ENCODE measurements at places on chromosomes 5 and 9.
A peak's percentile ranks its signal among the peaks of the same experiment; 100 is the strongest.

GRCh38 chr5:17412760-17413671 is 85.0 kb upstream of the TAF11L2 start:
- DNase-seq = no peak

- peak; percentile 12 for DNase-seq
These were observed 35.4 kb downstream of the UBE2R2 start for GRCh38 chr9:33852216-33852826.

DNA sequence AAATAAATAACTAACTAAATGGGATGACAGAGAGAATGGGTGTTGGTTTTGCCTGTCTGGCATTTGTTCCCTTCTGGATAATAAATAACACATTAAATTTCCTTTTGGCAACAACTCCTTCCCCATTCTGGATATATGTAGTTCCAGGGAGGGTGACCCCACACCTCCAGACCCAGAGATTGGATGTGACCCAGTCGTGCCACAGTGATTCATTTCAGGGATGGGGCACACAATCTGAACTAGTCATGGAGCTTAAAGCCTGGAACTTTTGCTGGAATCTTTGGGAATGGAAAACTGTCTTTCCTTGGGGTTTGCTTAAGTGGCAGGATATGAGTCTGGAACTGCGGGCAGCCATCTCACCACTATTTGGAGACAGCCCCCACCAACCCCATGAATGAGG is 11.3 kb downstream of the KLF9 start:
- no peak for DNase-seq

DNA sequence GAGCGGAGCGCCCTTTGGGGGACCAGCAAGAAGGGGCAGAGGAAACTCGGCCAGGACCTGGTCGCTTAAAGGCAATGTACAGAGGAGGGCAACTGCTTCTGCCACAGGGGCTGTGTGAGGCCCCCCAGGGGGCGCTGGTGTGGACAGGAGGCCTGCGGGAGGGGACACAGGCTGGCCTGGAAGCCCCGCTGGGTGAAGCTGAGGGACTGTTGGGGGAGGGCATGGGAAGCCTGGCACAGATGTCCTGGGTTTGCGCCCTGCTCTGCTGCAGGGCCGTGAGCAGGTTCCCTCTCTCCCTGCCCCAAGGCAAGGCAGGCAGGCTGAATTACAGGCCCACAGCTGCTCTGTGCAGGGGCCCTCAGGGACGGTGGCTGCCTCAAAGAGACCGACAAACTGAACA is 5.4 kb downstream of the MED22 start:
- no peak for DNase-seq

GRCh38 chr5:149486726-149487635 is 64.3 kb downstream of the CSNK1A1 start:
- no peak for DNase-seq

GRCh38 chr5:93422652-93423280 is 158.3 kb downstream of the NR2F1-AS1 start:
- DNase-seq = no peak

DNA sequence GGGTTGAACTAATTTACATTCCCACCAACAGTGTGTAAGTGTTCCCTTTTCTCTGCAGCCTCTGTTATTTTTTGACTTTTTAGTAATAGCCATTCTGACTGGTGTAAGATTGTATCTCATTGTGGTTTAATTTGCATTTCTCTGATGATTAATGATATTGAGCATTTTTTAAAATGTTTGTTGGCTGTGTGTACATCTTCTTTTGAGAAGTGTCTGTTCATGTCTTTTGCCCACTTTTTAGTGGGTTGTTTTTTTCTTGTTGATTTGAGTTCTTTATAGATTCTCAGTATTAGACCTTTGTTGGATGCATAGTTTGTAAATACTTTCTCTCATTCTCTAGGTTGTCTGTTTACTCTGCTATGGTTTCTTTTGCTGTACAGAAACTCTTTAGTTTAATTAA is 101.6 kb downstream of the NIPBL start:
- no peak for DNase-seq

DNA sequence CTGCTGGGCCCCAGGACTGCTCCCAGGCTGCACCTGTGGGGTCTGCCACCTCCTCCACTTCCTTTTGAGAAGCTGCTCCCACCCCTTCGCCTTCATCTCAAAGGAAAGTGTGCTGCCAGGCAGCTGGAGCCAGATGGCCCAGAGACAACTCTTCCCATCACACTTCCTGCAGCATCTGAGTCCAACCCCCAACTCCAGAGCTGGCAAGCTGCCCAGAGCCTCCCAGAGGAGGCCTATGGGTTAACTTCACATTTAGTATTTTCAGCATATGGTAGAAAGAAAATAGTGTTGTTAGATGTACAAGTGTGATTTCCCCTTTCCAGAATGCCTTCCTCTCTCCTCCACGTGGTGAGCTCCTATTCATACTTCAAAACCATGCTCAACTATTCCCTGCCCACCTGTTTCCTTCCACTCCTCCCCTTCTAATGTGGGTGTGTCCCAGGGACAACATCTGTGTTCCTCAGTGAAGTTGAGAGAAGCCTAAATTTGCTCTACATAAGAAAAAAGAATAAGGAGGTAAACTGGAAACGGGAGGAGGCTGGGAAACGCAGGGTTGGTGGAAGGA is 38.6 kb upstream of the KCNMB1 start:
- no peak for DNase-seq

DNA sequence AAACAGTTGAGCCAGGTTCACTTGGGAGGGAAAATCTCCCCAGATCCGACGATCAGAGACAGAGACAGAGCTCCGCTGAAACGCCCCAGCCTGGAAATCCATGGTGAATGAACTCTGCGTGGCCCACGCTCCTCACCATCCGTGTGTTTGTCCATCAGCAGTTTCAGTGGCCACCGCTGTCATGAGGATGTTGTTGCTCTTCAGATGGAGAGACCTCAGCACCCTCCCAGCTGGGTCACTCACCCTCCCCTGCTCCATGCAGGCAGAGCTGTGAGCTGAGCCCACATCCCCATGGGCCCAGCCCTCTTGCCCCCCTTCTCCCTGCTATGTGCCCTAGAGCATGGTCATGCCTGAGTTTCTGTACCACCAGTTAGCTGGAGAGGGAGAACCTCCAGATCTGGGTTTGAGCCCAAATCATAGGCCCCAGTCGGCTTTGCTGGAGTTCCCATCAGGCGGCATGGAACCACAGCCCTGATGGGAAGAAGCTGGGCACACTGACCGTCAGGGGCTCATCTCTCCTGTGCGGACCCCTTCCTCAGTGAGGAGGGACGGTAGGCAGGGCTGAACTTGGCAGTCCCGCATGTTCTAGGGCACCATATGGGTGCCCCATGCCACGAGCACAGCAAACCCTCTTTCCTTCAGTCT is 154.4 kb upstream of the COL5A1 start:
- no peak for DNase-seq

DNA sequence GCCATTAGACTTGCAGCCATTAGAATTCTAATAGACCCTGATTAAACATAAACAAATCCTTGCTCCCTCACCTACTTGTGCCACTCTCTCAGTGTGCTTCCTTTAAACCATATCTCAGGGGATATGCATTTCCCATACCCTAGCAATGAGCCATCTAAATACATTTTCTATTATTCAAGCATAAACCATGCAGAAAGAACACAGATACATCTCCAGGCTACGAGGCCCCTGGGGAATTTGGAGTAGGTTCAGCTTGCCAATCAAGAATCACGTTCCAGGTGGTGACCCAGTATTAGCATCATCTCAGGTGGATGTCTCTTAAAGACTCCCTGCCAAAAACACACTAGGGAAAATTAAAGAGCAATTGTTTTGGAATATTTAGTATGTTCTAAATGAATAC is 93.0 kb upstream of the CCL21 start:
- no peak for DNase-seq

GRCh38 chr5:157100140-157100679 is 8.6 kb downstream of the HAVCR2 start:
- DNase-seq = no peak

DNA sequence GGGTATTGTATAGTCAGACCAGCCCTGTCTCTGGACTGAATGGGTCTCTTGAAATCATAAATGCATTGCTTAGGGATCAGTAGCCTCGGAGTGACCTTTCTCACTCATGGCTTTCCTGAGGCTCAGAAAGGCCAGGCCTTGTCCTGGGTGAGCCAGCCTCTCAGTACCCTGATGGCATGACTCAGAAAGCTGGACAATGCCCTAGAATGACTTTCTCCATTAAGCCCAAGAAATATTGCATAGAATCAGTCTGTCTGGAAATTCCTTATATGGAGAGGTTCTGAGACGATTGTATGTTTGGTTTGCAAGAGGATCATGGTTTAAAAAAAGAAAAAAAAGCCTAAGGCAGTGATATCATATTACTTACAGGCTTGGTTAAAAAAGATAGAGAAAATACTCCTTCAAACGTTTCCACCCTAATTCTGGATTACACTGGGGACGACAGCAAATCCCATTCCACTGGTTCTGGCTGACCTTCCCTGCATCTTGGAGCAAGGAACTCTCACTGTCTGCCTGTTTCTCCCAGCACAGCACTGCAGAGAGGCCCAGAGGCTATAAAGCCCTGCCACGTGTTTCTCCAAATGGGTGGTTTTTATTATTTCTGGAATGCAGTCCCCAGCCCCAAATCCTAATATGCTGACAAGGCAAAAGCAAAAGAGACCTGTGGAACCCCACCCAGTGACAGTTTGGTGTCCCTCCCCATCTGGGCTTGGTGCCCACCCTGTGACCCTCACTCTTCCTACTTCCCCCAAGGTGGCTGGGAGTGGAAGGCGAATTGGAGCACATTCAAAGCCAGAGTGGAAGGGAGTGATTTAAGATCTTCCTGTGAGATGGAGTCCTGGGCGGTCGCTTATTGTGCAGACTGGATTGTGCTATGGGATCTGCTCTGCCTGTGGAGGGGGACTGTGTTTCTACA is 34.4 kb downstream of the MAP1B start:
- DNase-seq = no peak

DNA sequence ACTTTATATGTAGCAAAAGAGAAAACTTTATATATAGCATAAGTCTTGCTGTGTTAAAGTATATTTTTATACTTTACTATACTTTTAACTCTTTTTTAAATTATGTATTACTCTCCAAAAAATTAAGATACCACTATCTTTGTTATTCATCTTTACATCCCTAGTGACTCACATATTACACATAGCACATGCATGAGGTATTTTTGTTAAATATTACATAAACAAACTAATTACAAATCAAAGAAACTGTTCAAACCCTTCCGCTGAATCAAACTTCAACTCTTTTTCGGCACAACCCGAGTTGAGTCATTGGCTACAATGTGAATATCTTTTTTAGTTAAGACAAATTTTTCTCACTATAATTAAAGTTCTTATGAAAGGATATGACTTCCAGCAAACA is 32.1 kb downstream of the NADK2 start:
- DNase-seq = no peak

GRCh38 chr5:122599000-122599399 is 175.9 kb upstream of the SNX2 start:
- no peak for DNase-seq

- no peak for DNase-seq
These were observed 9.8 kb downstream of the RNF183 start for GRCh38 chr9:113293285-113293878.

DNA sequence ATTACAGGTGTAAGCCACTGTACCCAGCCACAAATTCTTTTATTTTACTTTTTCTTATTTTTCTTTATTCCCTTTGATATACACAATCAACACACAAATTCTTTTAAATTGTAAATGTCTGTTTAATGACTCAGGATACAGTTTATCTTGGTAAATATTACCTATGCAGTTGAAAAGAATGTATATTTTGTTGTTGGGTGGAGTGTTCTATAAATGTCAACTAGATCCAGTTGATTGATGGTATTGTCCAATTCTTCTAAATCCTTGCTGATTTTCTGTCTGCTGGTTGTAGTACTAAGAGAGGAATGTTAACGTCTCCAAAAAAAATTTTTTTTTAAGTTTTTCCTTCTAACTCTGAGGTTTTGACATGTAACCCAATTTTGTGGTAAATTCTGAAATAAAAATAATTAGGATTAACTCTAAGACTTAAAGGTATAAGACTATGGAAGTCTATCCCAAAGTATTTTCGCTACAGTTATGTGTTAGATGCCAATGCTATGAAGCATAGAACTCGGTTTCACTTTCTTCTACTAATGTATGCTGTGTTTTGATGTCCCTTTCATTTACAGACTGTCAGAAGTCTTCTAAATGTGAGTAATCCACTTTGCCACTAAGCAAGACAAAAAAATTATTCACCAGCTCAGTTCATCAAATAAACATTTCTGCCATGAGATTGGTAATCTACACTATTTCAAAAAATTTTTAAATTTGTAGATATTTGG is 720.2 kb upstream of the C9orf72 start:
- DNase-seq = no peak

GRCh38 chr9:76717613-76718012 is 46.6 kb upstream of the PCA3 start:
- no peak for DNase-seq

DNA sequence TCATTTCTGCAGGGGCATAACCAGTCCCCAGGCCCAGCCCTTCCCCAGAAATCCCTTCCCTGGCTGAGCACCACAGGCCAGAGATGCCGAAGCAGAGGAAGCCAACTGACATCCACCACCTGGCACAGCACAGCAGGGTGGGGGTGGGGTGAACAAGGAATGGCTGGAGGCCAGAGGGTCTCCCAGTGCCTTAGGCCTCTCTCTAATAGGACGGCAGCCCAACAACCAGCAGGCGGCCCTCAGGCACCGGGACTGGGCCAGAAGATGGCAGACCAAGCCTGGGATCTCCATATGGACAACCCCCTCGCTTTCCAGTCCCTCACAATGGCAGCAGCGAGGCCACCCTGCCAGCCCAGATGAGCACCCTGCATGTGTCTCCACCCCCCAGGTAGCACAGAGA is 13.2 kb downstream of the PDLIM4 start:
- no peak for DNase-seq

DNA sequence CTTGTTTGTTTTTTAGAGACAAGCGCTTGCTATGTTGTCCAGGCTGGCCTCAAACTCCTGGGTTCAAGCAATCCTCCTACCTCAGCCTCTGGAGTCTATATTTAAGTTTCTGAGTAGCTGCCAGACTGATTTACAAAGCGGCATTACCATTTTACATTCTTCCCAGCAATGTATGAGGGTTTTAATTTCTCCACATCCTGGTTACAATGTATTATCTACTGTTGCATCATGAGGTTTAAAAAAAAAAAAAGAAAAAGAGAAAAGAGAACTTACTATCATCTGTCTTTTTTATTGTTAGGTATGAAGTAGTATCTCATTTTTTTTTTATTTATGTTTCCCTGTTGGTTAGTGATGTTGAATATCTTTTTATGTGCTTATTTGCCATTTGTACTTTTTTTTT is 18.9 kb upstream of the CLINT1 start:
- no peak for DNase-seq

GRCh38 chr5:67093279-67093678 is 103.3 kb downstream of the CD180 start:
- no peak for DNase-seq

GRCh38 chr5:79806741-79807140 is 117.1 kb downstream of the CMYA5 start:
- no peak for DNase-seq

All from stimulated activated CD8-positive, alpha-beta memory T cell treated with anti-CD3 and anti-CD28 coated beads, Interleukin-4, amount 100 ng/mL, for 1 hour (primary cell).